NCI-H2107 (cell line): ENCODE measurements at places on chromosomes 16 and 17.

DNA sequence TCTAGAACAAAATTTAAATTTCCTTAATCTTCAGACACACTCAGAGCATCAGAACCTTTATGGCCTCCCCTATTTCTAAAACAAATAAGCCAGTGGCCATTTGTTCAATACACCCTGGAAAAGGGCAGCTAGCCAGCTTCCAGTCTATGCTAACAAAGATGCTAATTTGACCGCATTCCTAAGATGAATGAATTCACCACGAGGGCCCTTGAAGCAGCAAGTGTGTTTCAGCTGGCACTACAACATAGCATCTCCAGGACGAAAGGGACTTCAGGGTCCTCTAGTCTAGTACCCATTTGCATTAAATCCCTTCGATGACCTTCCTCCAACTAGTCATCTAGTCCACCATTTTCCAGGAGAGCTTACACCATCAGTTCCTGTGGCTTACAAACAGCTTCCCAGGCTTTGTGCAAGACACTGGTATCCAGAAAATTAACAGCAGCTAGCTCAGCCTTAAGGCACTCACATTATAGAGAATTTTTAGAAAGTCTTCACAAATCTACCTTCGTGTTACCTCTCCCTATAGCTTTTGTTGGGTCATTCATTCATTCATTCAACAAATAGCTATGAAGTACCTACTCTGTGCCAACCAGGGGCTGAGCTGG, 10.9 kb downstream of the KRT37 start:
- DNase-seq = no peak

GRCh38 chr17:83106913-83107655, 27.7 kb downstream of the METRNL start:
- DNase-seq = no peak

DNA sequence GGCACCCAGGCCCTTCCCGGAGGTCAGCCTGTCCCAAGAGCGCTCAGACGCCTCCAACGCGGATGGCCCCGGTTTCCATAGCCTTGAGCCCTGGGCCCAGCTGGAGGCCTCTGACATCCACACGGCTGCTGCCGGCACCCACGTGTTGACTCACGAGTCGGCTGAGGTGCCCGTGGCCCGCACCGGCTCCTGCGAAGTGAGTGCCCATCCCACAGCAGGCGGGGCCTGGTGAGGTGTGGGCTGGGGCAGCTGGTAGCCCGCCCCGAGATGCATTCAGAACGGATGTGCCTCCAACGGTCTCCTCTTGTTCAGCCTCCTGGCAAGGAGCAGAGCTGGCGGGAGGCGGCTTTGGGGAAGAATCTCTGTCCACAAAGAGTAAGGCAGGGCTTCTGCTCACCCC, 2.7 kb downstream of the WDR90 start:
- no peak for DNase-seq

DNA sequence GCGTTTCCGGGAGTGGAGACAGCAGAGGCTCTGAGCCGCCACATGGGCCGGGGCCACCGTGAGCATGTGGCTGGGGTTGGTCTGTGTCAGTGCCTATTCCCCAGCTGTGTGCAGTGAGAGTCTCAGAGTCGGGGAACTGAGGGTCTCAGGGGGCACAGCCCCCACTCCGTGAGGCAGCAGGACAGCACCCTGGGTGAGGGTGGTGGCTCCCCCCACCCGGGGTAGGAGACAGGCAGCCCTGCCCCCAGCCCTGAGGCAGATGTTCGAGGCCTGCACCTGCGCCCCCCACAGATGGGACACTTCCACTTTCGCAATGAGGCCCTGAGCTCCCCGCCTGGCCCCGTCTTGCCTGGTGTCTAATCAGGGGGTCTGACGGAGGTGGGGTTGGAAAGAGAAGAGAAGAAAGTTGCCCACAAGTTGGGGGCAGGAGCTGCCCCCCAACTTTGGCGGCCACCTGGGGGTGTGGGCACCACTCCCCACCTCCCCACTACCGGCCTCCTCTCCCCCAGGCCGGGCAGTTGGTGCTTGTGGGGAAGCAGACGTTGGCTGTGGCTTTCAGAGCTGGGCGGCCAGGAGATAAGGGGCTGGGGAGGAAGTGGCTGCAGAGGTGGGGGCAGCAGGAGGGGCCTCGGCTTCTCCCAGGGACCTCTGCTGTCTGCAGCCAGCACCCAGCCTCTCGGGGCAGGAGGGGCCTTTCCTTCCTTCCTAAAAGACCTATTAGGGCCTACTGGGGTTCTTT, 1.8 kb upstream of the CBFA2T3 start:
- DNase-seq = no peak

DNA sequence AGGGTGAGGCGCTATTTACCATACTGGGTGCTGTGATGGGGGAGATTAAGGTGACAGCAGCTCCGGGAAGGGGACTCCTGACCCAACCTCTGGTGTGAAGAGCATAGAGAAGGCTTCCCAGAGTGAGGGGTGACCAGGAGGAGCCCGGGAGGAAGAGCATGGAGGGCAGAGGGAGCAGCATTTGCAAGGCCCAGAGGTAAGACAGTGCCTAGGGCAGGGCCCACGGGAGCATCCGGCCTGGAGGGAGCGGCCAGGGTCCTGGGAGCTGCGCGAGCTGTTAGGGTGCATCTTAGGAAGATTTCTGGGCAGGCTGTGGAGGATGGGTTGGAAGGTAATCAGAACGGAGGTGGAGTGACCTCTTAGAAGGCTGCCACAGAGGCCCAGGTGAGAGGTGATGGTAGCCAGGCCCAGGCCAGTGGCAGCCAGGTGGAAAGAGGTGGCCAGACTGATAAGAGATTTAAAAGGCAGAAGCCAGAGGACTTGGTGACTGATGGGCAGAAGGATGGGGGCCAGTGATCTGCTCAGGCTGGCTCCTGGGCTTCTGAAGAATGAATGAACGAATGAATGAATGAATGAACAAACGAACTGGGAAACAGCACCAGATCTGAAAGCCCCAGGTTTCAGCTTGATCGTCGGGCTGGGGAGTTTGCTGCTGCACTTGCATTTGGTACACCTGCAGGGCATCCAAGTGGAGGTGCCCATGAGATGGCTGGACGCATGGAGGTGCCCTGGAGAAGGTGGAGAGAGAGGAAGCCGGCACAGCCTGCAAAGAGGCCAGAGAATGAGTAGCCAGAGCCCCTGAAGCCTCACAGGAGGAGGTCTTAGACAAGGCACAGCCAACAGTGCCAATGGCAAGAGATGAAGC, 13.0 kb upstream of the TMEM92 start:
- no peak for DNase-seq

GRCh38 chr17:5131146-5131715, 15.4 kb downstream of the USP6 start:
- no peak for DNase-seq
